ENCODE measurements at places on chromosomes 16 and 17. TPM values are rescaled to one million over a fixed set of nuclear protein-coding genes. Genes with fewer than 3 reads are reported as not detected.

DNA sequence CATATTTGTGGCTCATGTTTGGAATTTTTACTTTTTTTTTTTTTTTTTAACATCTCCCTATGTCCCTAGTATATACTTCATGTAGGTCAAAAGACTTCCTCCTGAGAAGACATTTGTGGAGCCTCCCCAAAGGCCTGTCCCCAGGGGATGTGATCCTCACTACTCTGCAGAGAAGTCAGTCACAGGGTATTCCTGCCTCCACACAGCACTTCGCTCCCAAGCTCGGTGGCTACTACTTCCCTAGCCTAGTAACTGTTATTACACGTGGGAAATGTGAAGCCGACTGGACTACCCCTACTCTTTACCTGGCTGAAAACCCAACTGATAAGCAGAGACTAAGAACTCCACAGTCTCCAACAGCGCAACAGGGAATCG, 116.8 kb downstream of the HIC1 start:
- no peak for DNase-seq

DNA sequence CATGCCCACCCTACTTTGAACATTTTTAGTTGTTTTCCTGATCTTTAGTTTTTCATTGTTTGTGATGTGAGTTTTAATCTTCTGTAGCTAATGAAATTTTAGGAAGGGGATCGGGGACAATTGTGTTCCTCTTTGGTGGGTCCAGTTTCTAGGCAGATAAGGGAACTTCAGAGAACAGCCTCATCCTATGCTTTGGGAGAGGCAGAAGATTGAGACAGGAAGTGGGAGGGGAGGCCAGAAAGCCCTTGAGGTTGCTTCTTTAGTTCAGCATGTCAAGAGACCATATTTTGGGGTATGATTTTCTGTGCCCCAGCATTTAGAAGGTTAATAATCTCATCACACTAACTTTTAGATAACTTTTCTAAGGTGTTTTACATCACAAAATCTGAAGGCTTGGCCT, 191.0 kb downstream of the TANC2 start:
- DNase-seq, result no peak

- peak; percentile 78 for DNase-seq
Observed at GRCh38 chr17:77140878-77141767, at the start of gene SEC14L1. SEC14L1 (plus strand) TSS chr17:77140969; CDS start chr17:77143597, 2,628 bp downstream.

DNA sequence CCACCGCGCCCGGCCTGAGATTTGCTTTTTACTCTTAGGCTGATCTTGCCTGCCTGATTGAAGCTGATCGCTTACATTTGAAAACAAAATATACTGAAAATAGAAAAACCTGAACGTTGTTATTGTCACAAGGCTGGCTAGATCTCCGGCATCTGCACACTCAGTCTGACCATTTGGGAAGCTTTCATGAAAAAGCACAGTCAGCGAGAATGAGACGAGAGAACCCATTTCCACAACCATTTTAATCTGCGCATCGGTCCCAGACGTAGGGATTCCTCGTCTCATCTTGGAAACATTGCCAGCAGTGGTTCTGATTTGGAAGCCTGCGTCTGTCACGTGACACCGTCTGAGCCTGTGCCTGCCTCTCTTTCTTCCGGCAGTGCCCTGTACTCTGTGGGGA, 20.9 kb downstream of the SPG7 start:
- no peak for DNase-seq

GRCh38 chr17:77381185-77381700, 240.5 kb downstream of the SEC14L1 start:
- no peak for DNase-seq

DNA sequence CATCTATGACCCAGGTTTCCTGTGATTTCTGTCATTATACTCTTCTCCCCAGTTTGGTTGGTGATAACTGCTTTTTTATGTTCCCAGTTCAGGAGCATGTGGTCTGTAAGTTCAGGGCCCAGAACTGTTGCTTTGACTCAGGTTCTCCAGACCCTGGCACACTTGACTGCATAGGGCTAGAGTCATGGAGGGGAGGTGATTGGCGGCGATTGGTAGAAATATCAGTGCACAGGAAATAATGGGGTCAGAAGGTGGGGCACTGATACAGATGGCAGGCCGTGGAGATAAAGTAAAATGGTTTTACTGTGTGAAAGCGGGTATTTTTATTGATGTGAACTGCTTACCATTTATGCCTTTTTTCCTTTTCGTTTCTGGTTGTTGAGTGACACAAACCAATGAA, 28.7 kb downstream of the TAC4 start:
- no peak for DNase-seq

DNA sequence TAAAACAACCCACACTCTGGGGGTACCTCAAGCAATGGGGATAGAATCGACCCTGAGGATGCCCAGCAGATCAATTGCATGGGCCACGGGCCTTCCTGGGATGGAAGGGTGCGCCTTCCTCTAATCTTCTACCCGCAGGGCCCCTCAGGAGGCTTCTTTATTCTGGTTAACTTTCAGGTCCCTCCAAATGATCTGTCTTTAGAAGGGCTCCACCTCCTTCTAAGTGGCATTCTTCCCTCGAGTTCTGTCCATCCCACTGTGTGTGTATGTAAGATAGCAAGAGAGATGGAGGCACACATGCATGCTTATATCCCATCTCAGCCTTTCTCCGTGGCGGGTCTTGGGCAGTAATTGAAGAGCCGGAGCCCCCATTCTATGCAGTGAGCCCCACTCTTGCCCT, 125.7 kb downstream of the MRM1 start:
- DNase-seq, result no peak

DNA sequence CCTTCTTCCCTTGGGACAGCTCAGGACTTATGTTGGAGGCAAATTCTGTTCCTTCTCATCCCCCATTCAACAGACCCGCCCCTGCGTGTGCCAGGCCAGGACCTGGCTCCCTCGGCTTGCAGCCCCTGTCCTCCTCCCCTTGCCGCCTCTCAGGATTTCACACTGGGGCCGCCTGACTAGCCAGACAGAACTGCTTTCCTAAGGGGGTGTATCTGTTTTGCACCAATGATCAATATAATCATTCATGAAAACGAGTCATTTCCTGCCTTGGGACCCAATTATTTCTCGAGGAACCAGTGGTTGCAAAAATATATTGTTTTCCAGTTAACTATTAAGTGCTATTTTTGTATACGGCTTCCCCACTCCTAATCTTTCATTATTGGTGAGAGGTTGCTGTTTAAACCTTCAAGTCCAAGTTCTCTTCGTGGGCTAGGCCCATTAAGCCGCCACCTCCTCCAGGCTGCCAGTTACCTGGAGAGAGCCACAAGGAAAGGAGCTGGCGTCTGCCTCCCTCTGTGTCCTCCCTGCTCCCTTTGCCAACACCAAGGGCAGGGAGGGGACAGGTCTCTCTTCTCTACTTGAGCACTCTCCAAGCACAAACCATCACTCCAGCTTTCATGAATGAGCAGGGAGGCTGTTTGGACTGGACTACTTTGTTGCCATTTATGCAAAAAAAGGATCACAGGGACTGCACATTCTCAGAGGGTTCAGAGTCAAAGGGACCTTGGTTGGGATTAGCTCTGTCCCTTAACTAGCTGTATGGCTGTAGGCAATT, 8.9 kb downstream of the DCAKD start:
- DNase-seq, result no peak

GRCh38 chr16:89139907-89140361, 31.6 kb upstream of the CDH15 start:
- DNase-seq, result no peak

Gene KRT34
- total RNA-seq, result not detected

Gene NECAB2
- 1.4 TPM for total RNA-seq
